ENCODE measurements at places on chromosomes 5 and 9. TPM values are rescaled to one million over a fixed set of nuclear protein-coding genes. Genes with fewer than 3 reads are reported as not detected.

FAM169A gene
- total RNA-seq, result 23.1 TPM

NMUR2 gene
- total RNA-seq, result not detected

DNA sequence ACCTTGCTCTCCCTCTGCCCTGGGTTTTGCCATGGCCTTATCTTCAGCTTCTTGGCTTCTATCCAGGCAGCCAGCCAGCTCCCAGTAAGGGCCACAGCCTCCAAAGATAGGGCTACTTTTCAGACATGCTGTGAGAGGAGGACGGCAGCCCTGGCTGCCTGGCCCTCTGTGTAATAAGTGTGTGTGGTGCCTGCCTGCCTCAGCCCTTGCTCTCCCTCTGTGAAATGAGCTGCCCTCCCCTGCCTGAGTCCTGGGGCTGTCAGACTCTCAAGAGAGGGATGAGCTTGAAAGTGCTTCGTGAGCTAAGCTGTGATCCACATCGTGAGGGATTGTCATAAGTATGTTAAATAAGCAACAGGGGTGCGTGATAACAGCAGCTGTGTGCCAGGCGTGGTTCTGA lies 8.1 kb downstream of the NDST1 start:
- peak overlapping the region; percentile 74 for H3K27ac ChIP-seq
- DNase-seq, result no peak
- no peak overlapping the region for H3K4me3 ChIP-seq
- peaks cover 78% of the 10 kb centered on the region for H3K4me1 ChIP-seq
- no peaks in the 10 kb centered on the region for H3K27me3 ChIP-seq

- no peak overlapping the region for H3K4me3 ChIP-seq
- no peaks in the 10 kb centered on the region for H3K4me1 ChIP-seq
Measured at GRCh38 chr5:151903243-151903653, 21.4 kb downstream of the GLRA1 start.

- H3K27ac ChIP-seq, result peak overlapping the region; percentile 34
- H3K4me3 ChIP-seq, result no peak overlapping the region
- H3K4me1 ChIP-seq, result peaks cover 22% of the 10 kb centered on the region
- H3K36me3 ChIP-seq, result no peaks in the 10 kb centered on the region
- no peak for DNase-seq
Measured at GRCh38 chr5:107545486-107545885, 125.3 kb downstream of the EFNA5 start.

Measured in Panc1 (cell line).